Stimulated activated CD8-positive, alpha-beta memory T cell treated with anti-CD3 and anti-CD28 coated beads, Interleukin-12 subunit alpha, Interleukin-12 subunit beta, amount 100 ng/mL, for 4 hours (primary cell): ENCODE measurements at places on chromosomes 4 and X.

DNA sequence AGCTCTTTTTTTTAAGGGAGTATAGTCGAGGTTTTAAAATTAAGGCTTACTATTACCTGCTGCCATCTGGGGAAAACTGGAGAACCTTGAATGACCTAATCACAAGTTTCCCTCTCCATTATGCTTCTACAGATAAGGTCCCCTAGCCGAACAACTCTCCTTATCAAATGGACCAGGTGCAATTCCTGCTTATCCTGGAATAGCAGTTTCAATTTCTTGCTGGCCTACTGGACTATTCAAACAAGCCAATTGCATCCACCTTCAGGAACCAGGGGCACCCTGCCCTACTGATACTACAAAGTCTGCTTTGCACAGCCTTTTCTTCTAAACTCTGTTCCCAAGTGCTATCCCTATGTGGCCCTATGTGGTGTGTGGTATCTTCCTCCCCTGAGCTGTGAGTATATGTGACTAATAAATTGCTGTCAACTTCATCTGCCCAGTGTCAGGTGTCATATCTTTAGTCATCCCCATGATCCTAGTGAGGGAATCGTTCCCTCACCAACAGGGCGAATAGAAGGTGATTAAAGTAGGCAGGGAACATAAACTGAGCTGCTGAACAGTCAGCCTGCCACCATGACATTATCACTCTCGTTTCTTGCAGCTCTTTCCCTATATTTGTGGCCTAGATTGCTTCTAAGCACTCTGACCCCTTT lies 128.5 kb downstream of the ATG4A start:
- DNase-seq, result no peak

GRCh38 chr4:90624781-90625180 lies 497.6 kb downstream of the CCSER1 start:
- DNase-seq, result no peak

DNA sequence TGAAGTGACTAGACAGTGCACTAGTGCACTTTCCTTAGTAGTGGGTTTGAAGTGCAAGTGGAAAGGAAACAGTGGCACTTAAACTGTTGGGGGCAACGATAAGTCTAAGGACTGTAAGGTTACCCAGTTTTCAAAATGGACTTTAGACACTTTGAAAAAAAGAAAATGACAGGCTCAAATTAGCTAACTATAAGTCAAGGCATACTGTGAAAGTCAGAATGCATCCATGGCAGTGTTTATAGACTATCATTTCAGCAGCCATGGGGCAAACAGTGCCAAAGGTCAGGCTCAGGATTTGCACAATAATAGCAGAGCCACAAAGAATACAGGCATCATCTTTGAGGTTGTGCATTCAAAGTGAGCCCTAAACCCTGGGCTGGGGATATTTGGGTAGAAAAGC lies 104.4 kb downstream of the CXCL13 start:
- no peak for DNase-seq

- DNase-seq, result no peak
Observed at GRCh38 chr4:142703694-142704309, 142.3 kb downstream of the INPP4B start.

DNA sequence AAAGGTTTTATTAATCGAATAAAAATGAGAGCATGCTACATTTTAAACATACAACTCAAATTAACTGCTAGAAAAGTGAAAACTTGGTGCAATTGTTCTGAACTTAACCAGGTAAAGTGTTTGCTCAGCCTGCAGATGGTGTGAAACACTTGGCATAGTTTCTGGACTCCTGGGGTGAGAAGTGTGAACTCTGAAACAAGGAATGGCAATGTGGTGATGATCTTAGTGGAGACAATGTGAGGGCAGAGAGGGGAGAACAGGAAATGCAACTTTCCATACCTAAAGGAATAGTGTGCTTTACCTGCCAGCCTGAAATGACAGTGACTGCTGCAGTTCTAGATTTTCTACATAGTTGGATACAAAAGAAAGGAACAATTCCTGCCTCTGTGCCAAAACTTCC lies 57.4 kb downstream of the CCSER1 start:
- no peak for DNase-seq

GRCh38 chrX:9767375-9767774 lies 1.7 kb upstream of the GPR143 start:
- DNase-seq, result no peak

- no peak for DNase-seq
Observed at GRCh38 chrX:50818986-50819385, 5.0 kb upstream of the SHROOM4 start.

- DNase-seq, result no peak
Observed at GRCh38 chr4:137378393-137378792, 153.9 kb downstream of the PCDH18 start.

GRCh38 chrX:48541140-48541814 lies 1.8 kb downstream of the TBC1D25 start:
- no peak for DNase-seq

GRCh38 chr4:41590591-41590990 lies 52.6 kb downstream of the LIMCH1 start:
- DNase-seq, result no peak

DNA sequence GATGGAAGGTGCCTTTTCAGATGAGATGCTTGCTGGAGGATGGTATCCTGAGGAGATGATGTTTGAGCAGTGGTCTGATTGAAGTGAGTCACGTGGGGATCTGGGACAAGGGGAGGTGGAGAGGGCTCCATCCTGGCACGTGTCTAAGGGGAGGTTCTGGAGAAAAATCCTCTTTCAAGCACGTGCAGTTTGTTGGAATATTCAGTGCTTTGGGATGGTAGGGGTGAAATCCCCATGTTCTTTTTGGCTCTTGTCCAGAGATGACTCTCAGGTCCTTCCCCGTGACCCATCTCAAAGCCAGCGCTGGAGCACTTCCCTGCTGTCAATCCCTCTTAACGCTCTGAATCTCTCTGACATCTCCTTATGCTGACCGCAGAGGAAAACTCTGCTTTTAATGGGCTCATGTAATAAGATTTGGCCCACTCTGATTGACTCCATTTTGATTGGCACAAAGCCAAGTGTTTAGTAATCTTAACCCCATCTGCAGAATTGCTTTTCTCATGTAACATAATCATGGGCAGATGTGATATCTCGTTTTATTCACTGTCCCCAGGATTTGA lies 10.8 kb upstream of the KLKB1 start:
- no peak for DNase-seq

DNA sequence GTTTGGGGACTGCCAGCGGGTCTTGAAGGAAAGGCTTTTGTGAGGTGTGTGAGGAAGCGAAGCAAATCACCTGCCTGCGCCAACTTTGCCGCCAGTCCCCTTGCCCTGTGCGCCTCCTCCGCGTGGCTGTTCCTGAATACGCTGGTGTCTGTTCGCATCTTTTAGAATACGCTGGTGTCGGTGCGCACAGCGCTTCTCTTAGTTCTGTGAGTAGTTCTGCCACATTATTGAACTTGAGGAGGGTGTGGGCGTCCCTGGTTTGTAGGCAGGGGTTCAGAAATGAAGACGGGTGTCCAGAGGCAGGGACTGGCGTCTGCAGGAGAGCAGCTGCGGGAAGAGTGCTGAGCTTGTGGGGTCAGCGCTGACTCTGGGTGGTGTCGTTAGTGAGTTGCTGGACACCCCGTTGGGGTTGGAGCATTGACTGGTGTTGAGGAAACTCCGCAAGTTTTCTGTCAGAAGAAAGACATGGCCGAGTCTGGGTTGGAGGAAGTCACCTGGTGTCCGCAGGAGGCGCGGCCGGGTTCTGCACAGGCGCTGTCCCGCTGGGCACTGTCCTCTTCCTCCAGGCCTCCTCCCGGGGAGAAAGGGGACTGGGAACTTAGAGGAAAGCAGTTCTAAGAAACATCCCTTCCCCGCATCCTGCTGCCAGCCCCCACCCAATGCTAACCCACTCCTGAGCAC lies 930 bp downstream of the ZNF718 start:
- no peak for DNase-seq
